ENCODE measurements at places on chromosomes 13 and 19.

DNA sequence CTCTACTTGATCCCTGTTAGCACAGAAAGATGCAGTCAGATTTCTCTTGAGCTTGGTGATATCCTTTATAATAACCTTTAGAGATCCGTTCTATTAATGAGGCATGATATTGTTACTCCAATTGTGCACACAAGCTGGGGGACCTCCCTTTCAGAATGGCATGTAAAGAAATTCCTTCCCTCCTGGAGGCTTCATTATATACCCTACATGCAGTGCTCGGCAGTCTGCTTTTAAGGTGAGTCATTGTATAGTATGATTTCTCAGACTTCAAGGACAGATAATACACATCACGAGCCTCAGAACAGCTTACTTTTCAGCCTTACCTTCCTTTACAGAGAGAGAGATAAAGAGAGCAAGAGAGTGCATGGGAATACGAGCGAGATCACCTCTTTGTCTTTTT, 261.3 kb downstream of the ATP8A2 start:
- DNase-seq: no peak

- DNase-seq: no peak
Observed at GRCh38 chr13:33615436-33615835, 202.5 kb upstream of the RFC3 start.

- DNase-seq: no peak
Observed at GRCh38 chr19:17562561-17562960, 7.1 kb downstream of the COLGALT1 start.

GRCh38 chr13:112873851-112874750, 94.9 kb upstream of the MCF2L start:
- no peak for DNase-seq

GRCh38 chr13:34044041-34044440, 226.1 kb downstream of the RFC3 start:
- no peak for DNase-seq

DNA sequence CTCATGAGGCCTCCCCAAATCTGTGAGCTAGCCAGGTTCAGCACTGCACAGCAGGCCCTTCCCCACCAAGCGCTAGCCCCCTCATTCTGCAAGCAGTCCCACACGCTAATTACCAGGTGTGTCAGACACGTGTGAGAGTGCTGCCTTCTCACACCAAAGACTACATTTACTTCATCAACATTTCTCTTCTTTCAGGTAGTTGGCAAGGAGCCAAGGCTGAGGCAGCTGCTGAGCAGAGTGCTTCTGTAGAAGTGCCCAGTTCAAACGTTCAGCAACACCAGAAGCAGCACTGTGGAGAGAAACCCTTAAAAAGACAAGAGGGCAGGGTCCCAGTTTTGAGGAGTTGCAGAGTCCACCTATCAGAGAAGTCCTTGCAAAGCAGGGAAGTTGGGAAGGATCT, 6.4 kb downstream of the ZNF773 start:
- DNase-seq: no peak

- DNase-seq: no peak
Observed at GRCh38 chr19:29694161-29694560, 20.9 kb downstream of the C19orf12 start.

Data from effector CD4-positive, alpha-beta T cell (primary cell).